NCI-H2227 treated with DMSO at 0.1 percent for 48 hours (cell line): ENCODE measurements at places on chromosomes 6 and 20.

GRCh38 chr6:125639466-125640020, 109.9 kb upstream of the HEY2 start:
- no peak for DNase-seq

DNA sequence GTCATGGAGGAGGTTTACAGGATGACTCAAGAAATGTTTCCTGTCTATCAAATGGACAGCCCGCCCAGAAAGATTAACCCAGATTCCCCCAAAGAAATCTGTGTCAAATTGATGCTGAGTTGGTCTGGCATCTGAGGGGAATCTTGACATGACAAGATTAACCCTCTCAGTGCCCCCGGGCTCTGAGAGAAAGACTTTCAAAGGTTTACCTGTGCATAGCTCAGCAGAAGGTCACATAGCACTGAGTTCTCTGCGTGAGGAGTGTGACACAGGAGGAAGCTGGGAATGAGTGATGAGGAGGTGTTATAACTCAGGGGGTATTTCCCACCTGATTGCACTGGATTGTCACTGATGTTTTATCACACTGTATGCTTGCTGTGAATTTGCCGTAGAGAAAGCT, 601.2 kb downstream of the DHX35 start:
- DNase-seq: no peak

GRCh38 chr20:58882704-58883089, 30.2 kb downstream of the GNAS start:
- DNase-seq: no peak

DNA sequence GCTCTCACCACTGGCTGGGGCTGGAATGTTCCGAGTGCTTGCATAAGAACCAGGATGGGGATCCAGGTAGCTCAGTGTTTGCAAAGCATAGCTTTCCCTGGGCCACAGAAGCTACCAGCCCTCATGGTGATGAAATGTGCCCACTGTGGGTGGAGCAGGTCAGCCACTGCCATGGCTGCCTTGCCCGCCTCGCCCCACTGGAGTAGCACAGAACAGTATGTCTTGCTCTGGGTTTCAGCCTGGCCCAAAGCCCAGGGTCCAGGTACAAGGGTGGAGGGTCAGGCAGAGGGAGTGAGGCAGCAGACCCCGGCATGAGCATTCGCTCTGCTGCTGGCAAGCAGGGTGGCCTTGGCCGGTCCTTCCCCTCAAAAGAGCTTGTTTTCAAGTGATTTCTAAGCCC, 34.7 kb downstream of the KCNK17 start:
- DNase-seq: no peak

DNA sequence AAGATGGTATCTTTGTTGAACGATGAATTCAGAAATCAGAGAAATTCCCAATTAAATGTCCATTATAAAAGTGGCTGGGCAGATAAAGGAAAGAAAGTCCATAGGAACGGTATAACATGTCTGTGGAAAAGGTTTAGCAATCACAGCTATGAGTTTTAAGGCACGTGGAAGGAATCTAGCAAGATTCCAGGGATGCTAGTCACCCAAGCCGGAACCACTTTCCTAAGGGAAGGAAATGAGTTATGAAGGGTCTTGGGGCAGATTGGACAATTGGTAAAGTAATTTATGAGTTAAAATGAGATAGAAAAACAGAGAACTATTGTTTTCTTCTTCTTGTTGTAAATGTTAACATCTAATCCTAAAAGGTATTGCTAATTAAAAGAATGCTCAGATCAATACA, 384.8 kb downstream of the ADGRB3 start:
- no peak for DNase-seq

GRCh38 chr20:4601630-4602296, 119.9 kb upstream of the PRND start:
- no peak for DNase-seq
